AG09319 (cell line): ENCODE measurements at places on chromosomes 16 and 17.

GRCh38 chr17:27320222-27320560, 26.3 kb downstream of the WSB1 start:
- no peak for DNase-seq

DNA sequence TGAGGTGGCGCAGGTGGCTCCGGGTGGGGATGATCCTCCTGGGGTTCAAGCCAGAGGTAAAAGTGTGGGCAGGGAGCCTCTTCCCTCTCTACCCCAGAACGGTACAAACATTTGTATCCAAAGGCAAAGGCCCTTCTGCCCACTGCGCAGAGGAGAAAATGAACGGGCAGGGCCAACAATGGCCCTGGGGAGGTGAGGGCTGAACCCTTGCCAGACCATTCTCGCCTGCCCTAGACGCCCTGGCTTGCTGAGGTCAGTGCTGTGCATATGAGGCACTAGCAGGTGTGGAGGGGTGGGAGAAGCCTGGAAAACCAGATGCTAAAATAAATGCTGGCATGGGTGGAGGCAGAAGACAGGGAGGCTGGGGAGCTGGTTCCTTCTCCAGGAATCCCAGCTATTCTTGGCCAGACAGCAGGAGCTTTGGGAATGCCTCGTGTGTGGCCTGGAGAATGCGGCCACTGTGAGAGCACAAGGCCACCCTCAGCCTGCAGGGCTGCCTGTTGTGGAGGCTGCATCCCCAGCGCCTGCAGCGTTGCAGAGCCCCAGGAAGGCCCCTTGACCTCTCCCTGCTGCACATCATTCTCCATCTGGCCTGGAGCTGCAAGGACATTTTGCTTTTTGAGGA, 4.5 kb downstream of the C17orf50 start:
- DNase-seq, result no peak

DNA sequence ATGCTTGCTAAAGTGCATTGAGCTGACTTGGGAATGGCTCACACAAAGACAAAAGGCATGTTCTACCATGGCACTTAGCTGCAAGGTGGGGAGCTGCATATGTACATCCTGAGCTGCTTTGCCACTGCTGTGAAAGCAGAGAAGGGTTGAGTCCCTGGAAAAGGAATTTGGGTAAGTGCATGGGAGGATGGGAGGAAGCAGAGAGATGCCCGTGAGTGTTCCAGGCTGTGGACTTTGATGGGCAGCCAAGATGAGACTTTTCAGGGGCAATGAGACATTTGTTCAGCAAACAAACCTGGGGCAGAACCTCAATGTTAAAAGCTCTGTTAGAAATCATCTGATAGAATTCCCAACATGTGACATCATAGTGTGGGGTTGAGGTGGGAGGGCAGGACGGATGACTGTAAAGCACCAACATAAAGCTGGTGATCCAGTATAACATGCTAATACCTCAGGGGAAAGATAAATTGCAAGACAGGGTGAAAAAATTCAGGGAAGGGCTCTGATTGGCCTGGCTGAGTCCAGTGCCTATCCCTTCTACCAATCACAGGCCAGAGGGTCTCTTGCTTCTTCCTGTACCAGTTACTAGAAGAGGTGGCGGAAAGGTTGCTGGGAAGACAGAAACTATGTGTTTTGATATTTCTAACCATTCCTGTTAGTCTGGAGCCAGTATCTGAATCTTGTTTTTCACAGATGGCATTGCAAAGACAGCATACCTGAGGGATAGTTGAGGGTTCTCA, 163.2 kb downstream of the UTP18 start:
- no peak for DNase-seq

- DNase-seq, result no peak
These were observed at the start of gene PRRT2 for GRCh38 chr16:29811896-29812665. TSS of gene PRRT2 (plus strand) at chr16:29812193. CDS start at chr16:29813055, 862 bp downstream.

- no peak for DNase-seq
These were observed 439.0 kb downstream of the HS3ST3B1 start for GRCh38 chr17:14739656-14740431.

GRCh38 chr17:51740531-51740930, 418.0 kb downstream of the CA10 start:
- no peak for DNase-seq

DNA sequence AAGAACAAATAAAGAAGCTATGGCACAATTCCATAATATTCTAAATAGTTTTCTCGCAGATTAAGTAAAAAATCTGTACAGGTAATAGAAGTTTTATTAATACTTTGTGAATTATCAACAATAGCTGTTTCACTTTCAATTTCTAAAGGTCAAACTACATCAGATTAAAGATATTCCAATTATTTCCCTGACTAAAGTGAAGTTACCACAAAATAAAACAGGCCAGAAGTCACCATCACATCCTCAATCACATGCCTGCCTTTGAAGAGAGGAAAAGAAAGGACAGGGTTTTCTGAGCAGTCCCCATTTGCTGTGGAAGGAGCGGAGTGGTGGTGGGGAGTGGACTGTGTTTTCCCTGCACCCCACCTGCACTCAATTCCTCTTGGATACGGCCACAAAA, 11.1 kb downstream of the ITFG1 start:
- DNase-seq, result no peak

DNA sequence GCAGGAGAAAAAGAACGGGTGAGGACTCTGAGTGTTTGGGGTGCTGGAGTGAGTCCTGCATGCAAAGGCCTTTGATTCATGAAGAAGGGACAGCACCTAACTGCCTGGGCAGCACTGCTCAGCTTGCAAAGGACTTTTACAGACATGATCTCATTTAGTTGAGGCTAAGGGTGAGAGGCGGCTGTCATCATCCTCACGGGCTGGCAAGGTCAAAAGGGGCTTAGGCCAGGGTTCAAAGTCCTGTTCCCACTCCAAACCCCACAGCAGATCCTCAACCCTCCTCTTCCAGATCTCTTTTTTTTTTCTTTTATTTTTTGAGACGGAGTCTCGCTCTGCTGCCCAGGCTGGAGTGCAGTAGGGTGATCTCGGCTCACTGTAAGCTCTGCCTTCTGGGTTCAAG, 4.8 kb downstream of the RHBDF2 start:
- no peak for DNase-seq

DNA sequence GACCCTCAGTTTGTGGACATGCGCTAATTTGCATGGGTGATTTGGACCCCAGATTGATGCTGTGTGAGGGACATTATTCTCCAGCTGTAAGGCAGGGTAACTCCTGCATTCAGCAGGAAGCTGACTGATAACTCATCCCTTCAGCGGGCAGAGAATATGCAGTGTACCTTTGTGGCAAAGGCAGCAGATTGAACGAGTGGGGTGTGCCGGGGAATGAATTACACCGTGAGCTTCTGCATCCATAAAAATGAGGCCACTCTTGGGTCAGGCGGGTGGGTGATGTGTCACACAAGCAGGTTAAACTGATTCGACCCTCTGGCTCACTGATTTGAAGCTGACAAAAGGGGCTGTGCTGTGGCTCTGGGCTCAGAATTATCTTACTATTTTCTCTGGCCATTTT, 128.9 kb upstream of the PMFBP1 start:
- no peak for DNase-seq

GRCh38 chr17:81329927-81330883, 35.1 kb upstream of the SLC38A10 start:
- DNase-seq, result no peak

DNA sequence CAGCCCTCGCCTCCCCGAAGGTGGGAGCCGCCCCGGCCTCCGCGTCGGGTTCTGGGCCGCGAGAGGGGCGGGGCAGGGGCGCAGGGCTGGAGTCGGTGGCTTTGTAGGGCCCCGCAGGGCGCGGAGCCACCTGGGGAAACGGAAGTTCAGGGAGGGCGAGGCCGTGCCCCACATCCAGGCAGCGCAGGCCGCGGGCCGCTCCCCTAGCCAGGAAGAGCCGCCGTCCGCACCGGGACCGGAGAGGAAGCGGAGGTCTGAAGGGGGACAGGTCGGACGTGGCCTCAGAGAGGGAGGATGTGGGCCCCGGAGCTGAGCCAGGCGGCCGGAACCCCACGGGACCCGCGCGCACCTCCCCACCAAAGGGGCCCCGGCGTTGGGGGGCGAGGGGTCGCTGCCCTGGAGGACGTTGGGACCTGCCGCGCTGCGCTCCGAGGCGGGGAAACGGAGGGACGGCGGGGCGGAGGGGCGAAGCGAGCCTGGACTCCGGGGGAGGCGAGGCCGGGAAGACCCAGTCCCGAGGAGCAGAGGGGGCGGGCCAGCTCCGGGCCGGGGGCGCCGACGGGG, 482 bp upstream of the SLC16A3 start:
- DNase-seq, result no peak

- DNase-seq, result no peak
These were observed 220.2 kb upstream of the CDH8 start for GRCh38 chr16:62256406-62256805.

DNA sequence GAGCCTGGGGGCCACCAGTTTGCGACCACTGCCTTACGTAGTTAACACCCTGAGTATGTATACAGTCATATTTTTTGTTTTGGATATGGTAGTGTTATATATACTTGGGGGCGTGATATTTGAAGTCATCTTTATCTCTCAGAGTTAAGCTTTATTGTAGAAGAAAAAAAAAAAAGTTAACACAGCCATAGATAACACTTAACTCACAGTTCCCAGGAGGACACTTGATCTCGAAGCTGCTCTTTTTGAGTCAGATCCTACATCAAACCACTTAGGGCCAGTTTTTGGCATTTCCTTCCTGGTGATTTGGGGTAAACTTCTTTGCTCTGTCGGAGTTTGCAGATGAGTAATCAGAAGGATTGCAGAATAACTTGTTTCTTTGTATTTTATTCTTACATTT, 5.8 kb downstream of the ITPRIPL2 start:
- no peak for DNase-seq
